Activated B cell treated with CpG ODN at 0.5 μM for 24 hours (primary cell): ENCODE measurements at places on chromosomes 1 and 21. TPM values are rescaled to one million over a fixed set of nuclear protein-coding genes. Genes with fewer than 3 reads are reported as not detected.
A peak's percentile ranks its signal among the peaks of the same experiment; 100 is the strongest.

The AMPD1 gene
- total RNA-seq: not detected in 2 replicates

The MAN1A2 gene
- 43.3 and 46.0 TPM in 2 replicates for total RNA-seq

The ADGRL4 gene
- total RNA-seq: not detected in 2 replicates

- no peak for DNase-seq
- peak overlapping the region; percentile 61 for H3K27ac ChIP-seq
- H3K4me1 ChIP-seq: peaks cover 18% of the 10 kb centered on the region
- no peaks in the 10 kb centered on the region for H3K36me3 ChIP-seq
Observed at GRCh38 chr1:45802343-45803298, 791 bp upstream of the MAST2 start.

GRCh38 chr1:15956150-15956549, 19.8 kb downstream of the ZBTB17 start:
- no peak overlapping the region for H3K4me3 ChIP-seq
- DNase-seq: no peak
- H3K27ac ChIP-seq: no peak overlapping the region

- no peak for DNase-seq
- H3K4me1 ChIP-seq: peaks cover 3% of the 10 kb centered on the region
- no peak overlapping the region for H3K27ac ChIP-seq
- H3K36me3 ChIP-seq: no peaks in the 10 kb centered on the region
- H3K27me3 ChIP-seq: no peaks in the 10 kb centered on the region
Observed at GRCh38 chr1:22132517-22133235, 10.2 kb downstream of the WNT4 start.

DNA sequence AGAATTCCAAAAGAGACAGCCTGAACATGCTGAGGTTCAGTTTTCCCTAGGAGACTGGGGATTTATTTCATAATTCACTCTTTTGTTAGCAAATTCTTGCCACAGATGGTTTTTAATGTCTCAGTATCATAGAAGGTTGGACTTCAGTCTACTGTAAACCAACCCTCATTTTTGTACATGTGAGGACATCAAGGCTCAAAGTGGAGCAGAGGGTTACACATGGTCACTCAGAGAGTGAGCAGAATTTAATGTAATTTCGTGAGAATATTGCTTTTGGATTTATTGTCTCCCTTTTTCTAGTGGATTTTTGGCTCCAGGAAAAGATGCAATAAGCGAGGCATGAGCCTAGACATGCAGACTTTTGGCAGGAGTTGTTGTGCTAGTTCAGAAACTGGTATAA, 210.8 kb upstream of the JUN start:
- H3K27ac ChIP-seq: no peak overlapping the region
- DNase-seq: no peak

GRCh38 chr1:62530516-62531154, 66.7 kb upstream of the ANGPTL3 start:
- H3K27me3 ChIP-seq: no peaks in the 10 kb centered on the region
- H3K36me3 ChIP-seq: peaks cover 26% of the 10 kb centered on the region
- no peak overlapping the region for H3K4me3 ChIP-seq
- H3K27ac ChIP-seq: no peak overlapping the region
- no peaks in the 10 kb centered on the region for H3K4me1 ChIP-seq
- no peak for DNase-seq
